ENCODE measurements at places on chromosomes 7 and 10.

DNA sequence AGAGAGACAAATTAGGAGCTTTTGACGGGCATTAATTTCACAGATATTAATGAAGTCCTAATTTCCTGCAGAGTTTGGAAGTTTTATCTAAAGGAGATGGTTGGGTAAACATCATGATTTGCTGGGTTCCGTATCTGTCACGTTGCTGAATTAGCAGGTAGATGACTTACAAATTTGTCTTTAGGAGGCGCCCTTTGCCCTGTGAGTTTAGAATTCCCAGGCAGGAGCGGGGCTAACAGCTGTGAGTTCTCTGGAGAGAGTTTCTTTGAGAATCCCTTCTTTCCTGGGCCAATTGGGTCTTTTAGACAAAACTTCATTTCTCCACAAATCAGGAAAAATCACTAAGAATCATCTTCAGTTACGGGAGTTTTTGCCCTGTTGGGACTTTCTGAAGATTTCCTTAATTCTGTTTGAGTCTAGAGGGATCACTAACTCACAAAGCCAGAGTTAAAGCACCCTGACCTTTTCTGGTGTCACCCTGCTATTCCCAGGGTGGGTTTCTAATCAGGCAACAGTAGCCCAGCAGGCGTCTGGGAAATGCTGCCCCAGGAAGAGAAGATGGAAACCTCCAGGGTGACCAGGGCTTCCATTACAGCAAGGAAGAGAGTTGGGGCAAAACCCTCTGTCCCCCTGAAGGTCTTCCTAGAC lies 63.7 kb downstream of the PRKCQ start:
- no peak for DNase-seq

- DNase-seq = no peak
These were observed 16.3 kb downstream of the PI4K2A start for GRCh38 chr10:97656777-97657176.

GRCh38 chr10:87973635-87974034 lies 110.2 kb downstream of the PTEN start:
- no peak for DNase-seq

DNA sequence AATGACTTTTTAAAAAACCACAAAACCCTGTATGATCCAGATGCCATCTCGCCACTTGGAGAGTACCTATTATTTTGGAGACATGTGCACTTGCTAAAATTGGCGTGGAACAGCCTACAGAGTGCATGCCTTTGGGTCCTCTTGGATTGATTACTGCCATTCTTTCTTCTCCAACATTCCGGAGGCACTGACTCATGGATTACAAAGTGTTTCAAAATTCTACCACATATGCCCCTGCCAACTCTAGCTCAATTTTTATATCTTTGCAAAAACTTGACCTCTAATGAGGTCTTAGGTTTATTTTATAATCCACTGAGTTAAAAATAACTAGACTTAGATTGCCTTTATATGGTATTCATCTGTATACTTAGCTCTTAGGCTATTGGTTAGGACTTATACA lies 55.8 kb upstream of the KIF5B start:
- no peak for DNase-seq

DNA sequence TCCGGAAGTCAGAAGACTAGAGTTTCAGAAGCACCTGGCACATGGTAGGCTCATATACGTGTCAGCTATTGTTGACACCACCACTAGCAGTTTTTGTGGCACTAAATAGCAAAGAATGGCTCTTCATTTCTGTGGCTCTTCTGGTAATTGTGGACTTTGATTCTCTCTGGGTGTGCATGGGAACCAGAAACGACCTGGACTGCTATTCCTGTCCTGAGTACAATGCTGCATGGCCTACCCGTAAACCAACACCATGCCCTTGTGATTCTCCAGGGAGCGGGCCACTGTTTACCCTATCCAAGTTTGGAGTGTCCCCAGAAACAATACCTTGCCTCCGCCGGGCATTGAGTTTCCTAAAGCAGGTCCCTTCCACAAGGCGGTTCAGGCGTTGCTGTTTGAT lies 162.9 kb upstream of the AOAH start:
- DNase-seq = no peak

DNA sequence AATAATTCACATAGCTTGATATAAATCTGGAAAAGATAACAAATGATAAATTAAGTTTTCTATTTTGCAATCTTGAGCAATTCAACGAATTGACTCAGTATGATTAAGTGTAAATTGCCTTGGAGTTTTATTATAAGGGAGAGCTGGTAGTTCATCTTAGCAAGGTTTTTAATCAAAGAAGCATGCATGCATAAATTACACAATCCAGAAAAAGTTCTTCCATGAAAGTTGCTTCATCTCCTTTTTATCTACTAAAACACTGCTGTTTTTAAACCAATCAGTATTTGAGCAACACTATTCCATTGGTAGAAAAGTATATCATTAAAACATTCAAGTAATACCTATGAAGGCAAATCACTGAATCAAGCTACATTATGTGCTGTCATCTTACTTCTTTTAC lies 47.6 kb downstream of the POT1 start:
- DNase-seq = no peak

DNA sequence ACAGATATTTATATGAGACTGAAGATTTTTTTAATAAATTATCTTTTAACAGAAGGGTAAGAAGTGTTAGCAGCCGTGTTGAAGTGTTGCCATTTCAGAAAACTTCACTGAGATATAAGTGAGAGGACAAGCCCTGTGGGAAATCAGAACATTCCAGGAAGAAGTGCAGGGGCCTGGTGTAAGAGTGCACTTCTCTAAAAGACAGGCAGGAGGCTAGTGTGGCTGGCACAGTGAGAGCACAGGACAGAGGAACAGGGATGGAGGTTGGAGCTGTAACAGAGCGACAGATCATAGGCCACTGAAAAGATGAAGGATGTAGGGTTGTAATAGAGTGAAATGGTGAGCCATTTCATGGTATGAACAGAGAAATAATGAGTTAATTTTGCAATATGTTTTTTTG lies 608.9 kb downstream of the SORCS1 start:
- no peak for DNase-seq

DNA sequence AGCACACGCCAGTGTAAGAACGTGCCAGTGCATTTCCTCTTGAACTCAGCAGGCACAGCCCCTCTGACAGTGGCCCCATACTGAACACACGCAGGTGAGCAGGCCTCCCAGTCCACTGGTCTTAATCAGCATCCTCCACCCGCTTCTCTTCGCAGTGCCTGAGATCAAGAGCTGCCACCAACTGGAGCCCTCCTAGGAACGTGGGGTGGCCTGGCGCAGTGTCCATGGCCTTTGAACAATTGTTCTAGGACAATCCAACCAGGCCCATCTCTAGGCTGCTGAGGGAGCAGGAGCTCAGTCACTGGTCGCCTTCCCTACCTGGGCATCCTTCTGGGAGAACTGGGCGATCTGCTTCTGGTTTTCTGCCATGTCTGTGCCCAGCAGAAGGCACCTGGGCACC lies 15.2 kb downstream of the PYROXD2 start:
- no peak for DNase-seq

DNA sequence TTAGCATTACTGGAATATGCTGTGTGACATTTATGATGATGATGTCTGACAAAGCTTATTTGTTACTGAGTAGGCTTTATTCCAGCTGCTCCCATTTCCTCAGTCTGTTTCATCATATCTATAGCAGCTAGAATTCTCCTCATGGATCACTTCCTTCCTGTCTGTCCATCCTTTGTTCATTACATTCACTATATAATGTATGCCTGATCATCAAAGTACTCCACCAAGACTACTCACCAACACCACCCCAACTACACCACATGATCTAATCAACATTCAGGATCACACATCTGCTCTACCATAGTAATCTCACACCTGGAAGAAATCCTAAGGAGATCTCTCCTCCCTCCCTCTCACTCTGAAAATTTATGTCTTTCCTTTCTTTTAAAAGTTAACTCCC lies 61.3 kb downstream of the APBB1IP start:
- DNase-seq = no peak

DNA sequence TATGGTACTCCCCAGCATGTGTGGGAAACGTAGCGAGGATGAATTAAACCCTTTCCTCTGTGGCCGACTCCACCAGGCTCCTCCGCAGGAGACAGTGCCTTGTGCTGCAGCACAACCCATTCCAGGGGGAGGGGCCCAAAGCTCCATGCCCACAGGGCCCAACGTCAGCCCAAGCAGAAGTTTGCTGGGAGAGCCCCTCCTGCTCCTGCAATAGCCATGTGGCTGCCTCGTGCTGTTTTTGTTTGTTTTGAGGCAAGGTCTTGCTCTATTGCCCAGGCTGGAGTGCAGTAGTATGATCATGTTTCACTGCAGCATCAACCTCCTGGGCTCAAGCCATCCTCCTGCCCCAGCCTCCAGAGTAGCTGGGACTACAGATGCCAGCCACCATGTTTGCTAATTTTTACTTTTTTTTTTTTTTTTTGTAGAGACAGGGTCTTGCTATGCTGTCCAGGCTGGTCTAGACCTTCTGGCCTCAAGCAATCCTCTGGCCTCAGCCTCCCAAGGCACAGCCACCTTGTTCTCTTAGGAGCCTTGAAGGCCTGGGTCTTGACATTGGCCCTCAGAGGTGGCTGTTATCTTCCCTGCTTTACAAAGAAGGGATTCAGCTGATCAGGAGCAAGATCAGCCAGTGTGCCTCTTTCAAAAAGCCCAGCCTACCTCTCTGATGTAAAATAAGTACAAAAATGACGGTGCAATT lies 102.8 kb downstream of the DYNC2I1 start:
- DNase-seq = no peak

DNA sequence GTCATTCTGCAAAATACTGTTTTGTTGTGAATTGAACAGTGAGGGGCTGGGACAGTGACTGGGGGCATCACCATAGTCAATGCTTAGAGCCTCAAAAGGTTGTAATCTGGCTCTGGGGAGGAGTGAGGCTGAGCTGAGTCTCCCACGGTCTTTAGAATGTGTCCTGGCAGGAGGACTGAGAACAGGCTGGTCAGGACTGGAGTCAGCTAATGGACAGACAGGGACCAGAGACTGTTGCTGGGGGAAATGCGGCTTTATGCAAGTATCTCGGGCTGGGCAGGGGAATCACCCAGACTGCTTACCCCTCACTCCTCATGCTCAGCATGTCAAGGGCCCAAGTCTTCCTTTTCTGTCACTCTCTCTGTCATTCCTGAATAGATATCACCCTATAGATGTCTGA lies 346.5 kb downstream of the TYW1 start:
- no peak for DNase-seq

- no peak for DNase-seq
These were observed 63.6 kb upstream of the HGF start for GRCh38 chr7:81833401-81833800.

DNA sequence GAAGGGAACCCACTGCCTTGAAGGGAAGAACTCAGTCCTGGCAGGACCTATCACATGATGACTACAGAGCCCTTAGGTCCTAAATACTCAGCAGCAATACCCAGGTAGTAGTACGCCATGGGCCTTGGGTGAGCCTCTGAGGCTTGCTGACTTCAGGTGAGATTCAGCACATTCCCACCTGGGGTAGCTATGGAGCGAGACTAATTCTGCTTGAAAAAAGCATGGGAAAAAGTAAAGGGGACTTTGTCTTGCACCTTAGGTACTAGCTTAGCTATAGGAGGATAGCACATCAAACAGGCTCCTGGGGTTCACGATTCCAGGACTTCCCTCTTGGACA lies 98.2 kb upstream of the MEOX2 start:
- DNase-seq = no peak

DNA sequence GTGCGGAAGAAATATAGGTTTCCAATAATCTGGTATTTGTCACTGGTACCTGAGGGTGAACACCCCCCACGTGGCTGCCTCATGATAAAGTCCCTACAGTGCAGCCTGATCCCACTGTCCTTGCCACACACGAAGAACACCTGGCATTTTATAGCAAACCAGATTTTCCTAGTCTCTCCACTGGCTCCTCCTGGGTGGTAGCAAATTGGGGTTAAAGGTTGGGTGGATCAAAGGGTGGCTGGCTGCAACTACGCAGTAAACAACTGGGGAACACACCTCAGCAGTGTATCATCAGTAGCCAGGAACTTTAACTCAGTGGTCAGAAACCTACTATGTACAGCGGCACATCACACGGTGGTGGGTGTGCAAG lies 10.3 kb downstream of the SEPHS1 start:
- DNase-seq = no peak

GRCh38 chr7:36109013-36109627 lies 43.9 kb upstream of the EEPD1 start:
- no peak for DNase-seq

DNA sequence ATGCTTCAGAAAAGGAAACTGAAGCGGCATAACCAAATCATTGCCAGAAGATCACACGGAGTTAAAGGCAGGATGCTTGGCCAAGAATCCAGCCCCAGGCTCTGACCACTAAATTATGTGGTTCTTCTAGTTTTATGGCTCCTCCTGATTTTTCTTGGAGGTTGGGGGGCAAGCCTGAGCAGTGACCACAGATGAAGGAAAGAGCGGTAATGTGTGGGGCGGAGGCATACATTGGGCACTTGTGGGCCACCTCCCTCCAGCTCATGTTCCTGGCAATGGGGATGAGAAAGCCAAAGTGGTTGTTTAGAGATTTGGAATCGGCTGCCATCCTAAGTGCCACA lies 3.2 kb downstream of the TRPV6 start:
- no peak for DNase-seq

DNA sequence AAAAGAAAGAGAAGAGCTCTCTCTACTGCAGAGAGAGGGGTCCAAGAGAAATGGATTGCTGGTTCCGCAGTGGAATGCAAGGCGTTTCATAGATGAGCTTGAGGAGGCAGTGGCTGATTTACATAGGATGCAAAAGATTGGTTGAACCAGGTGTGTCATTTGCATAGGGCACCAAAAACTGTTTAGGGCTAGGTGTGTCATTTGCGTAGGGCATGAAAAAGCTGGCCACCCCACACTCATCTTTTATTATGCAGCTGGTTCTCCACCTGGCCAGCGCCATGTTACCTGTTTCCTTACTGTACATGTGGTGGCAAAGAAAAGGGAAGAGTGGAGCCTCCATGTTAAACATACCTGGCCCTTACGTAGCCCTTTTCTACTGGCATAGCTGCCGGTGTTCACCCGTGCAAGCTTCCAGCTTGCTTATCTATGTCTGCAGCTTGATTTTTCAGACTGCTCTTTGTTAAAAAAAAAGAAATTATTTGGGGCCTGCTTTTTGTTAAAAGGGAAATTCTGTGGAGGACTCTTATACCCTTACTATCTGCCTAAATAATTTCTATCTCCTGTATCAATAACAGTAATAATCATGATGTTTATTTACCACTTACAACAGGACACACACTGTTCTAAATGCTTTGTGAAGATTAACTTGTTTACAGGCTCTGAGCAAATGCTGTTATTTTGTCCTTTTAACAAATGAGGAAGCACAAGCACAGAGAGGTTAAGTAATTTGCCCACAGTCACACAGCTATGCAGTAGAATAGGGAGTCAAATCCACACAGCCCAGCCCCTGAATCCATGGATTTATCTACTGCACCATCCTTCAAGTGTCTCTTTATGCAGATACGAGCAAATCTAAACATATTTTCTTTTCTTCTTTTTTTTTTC lies 33.3 kb downstream of the CASP7 start:
- no peak for DNase-seq
